ENCODE measurements at places on chromosomes 2 and 18. TPM values are rescaled to one million over a fixed set of nuclear protein-coding genes. Genes with fewer than 3 reads are reported as not detected.

- H3K36me3 ChIP-seq = no peaks in the 10 kb centered on the region
- DNase-seq = peak; percentile 47
- H3K27me3 ChIP-seq = no peaks in the 10 kb centered on the region
- no peaks in the 10 kb centered on the region for H3K4me1 ChIP-seq
- no peak overlapping the region for H3K4me3 ChIP-seq
These were observed 25.9 kb downstream of the RAMP1 start for GRCh38 chr2:237885111-237885930.

GRCh38 chr2:230085201-230085600, 16.5 kb upstream of the SLC16A14 start:
- peaks cover 3% of the 10 kb centered on the region for H3K27me3 ChIP-seq
- no peaks in the 10 kb centered on the region for H3K4me1 ChIP-seq
- H3K36me3 ChIP-seq = no peaks in the 10 kb centered on the region
- no peak overlapping the region for H3K27ac ChIP-seq
- H3K4me3 ChIP-seq = no peak overlapping the region

DNA sequence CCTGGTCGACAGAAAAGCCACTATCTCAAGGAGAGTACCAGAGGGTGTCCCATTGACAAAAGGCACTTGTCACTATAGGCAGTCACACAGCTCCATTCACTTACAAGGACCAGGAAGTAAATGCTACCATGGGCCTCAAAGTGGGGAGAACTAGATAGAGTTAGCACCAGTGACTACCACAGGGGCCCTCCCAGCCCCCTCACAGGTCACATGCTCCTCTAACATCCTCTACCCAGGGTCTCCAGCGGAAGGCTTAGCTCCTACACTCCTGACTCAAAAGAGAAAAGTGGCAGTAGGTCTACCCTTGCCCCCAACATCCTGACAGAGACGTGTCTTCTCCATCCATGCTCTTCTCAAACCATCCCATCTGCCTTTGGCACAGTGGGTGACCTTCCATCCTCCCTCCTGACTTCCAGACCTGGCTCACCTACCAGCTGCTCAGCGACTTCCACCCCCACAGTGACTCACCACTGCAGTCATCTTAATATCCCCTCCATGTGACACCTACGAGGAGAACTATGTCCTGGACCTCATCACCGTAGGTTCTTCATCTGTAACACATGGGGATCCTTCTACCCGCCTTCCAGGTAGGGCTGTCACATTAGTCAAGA, 5.6 kb upstream of the DNMT3A start:
- no peaks in the 10 kb centered on the region for H3K4me1 ChIP-seq

TXNDC2 gene
- 0.65 TPM for total RNA-seq

DNA sequence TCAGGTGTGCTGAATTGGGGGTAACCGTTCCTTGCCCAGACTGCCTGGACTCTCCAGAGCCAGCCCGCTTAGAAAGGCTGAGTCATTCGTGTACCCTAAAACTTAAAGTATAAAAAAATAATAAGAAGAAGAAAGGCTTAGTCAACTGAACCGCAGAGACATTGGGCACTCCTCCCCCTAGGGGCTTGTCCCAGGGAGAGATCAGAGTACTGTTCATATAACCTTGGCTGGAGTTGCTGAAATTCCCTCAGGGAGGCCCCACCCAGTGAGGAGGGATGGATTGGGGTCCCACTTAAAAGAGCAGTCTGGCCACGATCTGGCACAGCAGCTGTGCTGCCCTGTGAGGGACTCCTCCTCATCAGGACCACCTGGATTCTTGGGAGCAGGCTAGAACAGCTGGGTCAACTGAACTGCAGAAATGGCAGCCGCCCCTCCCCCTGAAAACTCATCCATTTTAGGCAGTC, 37.2 kb downstream of the ANKRD12 start:
- DNase-seq = no peak
- H3K36me3 ChIP-seq = no peaks in the 10 kb centered on the region
- no peak overlapping the region for H3K27ac ChIP-seq
- H3K27me3 ChIP-seq = no peaks in the 10 kb centered on the region

SLC5A7 gene
- total RNA-seq = not detected

DNA sequence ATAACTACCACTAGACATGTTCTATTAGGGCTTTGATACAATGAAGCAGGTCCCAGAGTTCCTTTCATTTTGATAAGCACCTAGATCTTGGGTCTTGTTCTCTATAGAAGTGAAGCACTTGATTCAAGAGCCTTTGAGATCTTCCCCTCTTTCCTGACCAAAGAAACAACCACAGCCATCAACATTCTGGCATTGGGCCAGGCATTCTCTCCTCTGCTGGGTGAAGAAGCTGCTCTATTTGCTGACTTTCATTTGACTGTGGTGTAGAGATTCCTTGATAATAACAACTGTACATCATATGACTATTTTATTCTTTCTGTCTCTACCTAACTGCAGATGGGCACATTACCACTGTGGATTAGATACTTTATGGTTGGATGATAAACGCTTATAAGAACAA, 96.6 kb upstream of the LYPD1 start:
- H3K4me3 ChIP-seq = no peak overlapping the region
- H3K36me3 ChIP-seq = no peaks in the 10 kb centered on the region
- no peak for DNase-seq
- no peaks in the 10 kb centered on the region for H3K4me1 ChIP-seq
- no peak overlapping the region for H3K27ac ChIP-seq
- H3K27me3 ChIP-seq = no peaks in the 10 kb centered on the region

NRP2 gene
- 41.5 TPM for total RNA-seq

DNA sequence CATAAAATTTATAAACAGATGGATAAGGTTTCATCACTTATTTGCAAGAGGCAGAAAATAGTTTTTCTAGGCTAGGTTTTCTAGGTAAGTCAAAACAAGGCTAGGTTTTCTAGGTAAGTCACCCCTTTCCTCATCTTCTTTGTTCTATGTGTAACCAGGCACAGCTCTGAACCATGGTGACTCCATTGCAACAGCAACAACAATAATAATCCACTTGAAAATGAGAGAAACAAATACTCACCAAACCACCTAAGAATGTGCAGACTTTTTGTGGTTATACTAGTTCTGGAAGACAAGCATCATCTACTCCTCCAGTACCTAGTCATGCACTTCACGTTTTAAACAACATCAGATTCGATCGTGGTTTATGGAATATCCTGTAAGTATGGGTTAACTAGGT, 237.4 kb upstream of the ACVR2A start:
- no peak overlapping the region for H3K27ac ChIP-seq
- no peaks in the 10 kb centered on the region for H3K27me3 ChIP-seq
- H3K36me3 ChIP-seq = no peaks in the 10 kb centered on the region
- H3K4me3 ChIP-seq = no peak overlapping the region

- DNase-seq = no peak
- H3K27me3 ChIP-seq = no peaks in the 10 kb centered on the region
- no peaks in the 10 kb centered on the region for H3K36me3 ChIP-seq
- H3K4me1 ChIP-seq = no peaks in the 10 kb centered on the region
- H3K27ac ChIP-seq = no peak overlapping the region
- no peak overlapping the region for H3K4me3 ChIP-seq
These were observed 68.7 kb downstream of the MTHFD2 start for GRCh38 chr2:74267068-74267467.

DNA sequence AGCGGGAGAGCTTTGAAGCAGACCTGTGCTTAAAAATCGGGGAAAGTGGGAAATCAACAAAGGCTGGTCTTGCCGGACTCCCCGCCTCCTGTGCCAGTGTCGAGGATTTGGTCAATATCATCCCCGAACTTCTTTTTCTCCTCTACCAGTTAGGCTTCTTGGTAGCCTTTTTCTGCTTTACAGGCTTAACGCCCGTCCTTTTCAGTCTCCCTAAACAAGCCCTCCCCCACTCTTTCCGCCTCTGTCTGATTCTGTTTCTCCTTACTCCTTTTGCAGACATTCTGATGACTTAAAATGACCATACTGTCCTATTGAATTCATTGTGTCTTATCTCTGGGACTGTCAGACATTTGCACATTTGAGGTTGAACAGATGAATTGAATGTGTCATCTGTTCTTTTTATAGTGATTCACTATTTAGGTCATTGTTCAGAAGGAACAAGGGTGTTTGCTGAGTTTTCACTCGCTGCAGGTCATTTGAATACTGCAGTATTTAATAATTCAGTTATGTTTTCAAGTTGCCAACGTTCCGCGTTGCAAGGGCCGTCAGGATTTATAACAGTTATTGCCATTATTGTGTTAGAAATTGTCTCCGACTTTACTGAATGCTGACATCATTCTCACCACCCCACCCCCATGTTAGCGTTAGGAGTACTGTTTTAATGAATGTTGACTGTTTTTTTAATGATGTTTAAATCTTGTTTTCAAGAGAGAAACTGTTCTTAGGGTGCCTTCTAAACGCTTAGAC, 1.1 kb downstream of the ITGAV start:
- peaks cover 2% of the 10 kb centered on the region for H3K4me1 ChIP-seq
- H3K27me3 ChIP-seq = no peaks in the 10 kb centered on the region
- no peak for DNase-seq
- no peaks in the 10 kb centered on the region for H3K36me3 ChIP-seq
- peak overlapping the region; percentile 88 for H3K27ac ChIP-seq
- H3K4me3 ChIP-seq = peak overlapping the region; percentile 78

DNA sequence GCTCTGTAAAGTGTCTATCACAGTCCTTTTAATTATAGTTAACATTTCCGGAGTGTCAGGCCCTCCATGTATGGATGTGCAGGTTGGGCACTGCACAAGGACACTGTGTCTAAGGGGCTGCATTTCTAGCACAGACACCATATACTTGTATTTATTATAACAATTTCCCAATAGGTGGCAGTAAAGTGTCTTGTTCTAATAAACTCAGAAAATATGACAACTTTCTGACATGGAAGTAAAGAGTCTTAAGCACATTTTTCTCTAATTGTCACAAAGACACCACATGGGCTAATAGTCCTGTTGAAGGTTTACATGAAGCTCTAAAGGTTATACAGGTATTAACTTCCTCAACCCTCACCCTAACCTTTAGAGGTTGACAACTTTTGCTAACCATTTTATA, 156.6 kb downstream of the DYSF start:
- H3K4me3 ChIP-seq = no peak overlapping the region
- no peak overlapping the region for H3K27ac ChIP-seq
- no peaks in the 10 kb centered on the region for H3K36me3 ChIP-seq

- no peak overlapping the region for H3K4me3 ChIP-seq
- H3K27me3 ChIP-seq = no peaks in the 10 kb centered on the region
- H3K27ac ChIP-seq = no peak overlapping the region
These were observed 492.7 kb upstream of the DDX18 start for GRCh38 chr2:117321816-117322215.

FKBP1B gene
- 7.3 TPM for total RNA-seq

UGT1A8 gene
- not detected for total RNA-seq

- H3K4me1 ChIP-seq = no peaks in the 10 kb centered on the region
- H3K4me3 ChIP-seq = no peak overlapping the region
- DNase-seq = no peak
- no peak overlapping the region for H3K27ac ChIP-seq
- no peaks in the 10 kb centered on the region for H3K27me3 ChIP-seq
These were observed 302.0 kb upstream of the CCDC68 start for GRCh38 chr18:55261253-55261652.

DNA sequence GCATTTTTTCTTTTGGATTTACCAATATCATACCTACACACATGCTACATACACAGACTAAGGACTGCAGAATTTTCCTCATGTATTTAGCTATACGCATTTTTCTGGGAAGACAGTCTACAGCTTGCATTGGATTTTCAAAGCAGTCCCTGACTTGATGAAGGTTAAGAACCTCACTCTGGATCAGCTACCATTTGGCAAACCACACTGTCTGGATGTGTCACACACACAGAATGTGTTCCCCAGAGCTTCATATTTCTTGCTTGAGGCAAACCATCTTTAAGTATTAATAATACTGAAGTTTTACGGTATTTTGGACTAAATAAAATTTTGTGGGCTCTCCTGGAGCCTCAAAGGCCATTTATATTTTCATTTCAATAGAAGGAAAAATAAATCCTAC, 102.3 kb downstream of the TCF4 start:
- no peak for DNase-seq
- H3K27ac ChIP-seq = no peak overlapping the region
- no peaks in the 10 kb centered on the region for H3K4me1 ChIP-seq
- no peaks in the 10 kb centered on the region for H3K27me3 ChIP-seq
